CD8-positive, alpha-beta memory T cell (primary cell): ENCODE measurements at places on chromosomes 5 and 9. TPM values are rescaled to one million over a fixed set of nuclear protein-coding genes. Genes with fewer than 3 reads are reported as not detected.

- DNase-seq = no peak
These were observed 508.2 kb downstream of the CETN3 start for GRCh38 chr5:89901346-89901745.

- no peak for DNase-seq
These were observed 1327.1 kb downstream of the MAT2B start for GRCh38 chr5:164832516-164832915.

DNA sequence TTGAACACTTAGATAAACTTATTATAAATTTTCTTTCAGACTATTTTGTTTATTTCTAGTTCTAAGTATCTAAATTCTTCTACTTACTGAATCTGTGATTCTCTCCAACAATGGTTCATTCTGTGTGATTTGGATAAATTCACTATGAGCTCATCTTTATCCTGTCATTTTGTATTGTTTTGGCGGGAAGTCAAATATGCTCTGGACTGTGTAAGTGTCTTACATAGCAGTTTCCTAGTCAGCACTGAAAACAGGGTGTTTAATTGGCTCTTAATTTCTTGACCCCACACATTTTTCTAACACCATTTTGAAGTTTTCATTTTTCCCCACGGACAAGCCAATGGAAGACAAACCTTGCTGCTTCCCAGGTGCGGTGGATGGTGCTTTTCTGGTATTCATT, 207.0 kb upstream of the ACO1 start:
- DNase-seq = no peak

DNA sequence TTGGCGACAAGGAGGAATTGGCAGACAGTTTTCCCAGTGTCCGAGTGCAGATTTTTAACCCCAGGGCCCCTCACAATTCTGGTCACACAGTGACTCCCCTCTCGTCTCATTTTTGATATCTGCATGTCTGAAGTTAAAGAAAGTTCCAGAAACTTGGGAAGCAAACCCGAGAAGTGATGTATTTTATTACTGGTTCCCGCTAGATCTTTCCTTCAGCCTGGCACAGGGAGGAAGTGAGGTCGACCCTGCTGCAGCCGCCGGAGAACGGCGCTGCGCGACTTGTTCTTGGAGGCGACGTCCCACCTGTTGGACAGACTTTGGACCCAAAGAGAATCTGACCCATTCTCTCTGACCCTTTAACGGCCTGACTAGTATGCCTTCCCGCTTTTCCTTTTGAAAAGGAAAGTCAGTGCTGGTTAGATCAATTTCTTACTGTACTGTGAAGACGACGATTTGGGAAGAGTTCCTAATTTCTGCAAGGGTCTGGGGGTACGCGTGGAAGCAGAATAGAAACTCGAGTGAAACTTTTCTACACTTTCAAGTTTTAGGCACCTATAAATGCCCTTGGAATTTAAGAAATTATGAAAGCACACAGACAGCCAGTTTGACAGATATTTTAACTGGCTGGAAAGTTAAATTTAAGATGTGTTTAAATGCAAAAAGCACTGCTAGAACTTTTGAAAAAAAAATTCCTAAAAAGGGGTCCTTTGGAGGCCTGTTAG, 744 bp downstream of the OTULIN start:
- peak; percentile 17 for DNase-seq

GRCh38 chr5:109654455-109654854, 35.3 kb upstream of the MAN2A1 start:
- no peak for DNase-seq

DNA sequence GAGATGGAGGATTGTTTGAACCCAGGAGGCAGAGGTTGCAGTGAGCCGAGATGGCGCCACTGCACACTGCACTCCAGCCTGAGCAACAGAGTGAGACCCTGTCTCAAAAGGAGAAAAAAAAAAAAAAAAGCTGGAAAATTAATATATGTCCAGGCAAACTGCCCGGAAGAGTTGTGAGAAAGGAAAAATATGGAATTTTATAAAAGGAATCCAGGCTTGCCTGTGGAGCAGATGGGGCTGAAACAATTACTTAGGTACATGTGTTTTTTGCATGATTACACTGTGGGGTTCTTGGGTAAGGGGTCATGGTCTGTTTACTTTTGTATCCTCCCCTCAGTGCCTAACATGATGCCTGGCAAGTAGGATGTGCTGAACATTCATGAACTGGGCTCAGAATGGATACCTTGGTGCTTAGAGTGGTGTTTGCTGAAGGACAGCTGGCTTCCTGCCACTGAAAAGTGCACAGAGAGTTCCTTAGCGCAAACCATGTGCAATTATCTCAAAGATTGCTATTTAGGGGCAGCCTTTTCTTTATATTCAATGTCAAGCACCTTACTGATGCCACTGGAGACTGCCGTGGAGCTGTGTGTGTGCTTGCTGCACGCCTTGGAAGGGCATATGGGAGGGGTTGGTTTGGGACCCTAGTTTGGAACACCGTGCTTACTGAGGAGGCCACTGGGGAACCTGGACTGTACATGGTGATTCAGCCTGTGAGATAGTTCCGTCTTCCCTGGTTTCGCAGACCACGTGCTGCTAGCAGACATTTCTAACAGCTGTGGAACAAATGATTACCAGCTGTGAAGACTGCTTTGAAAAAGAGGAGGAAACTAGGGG, 78.4 kb downstream of the MAP1B start:
- no peak for DNase-seq

DNA sequence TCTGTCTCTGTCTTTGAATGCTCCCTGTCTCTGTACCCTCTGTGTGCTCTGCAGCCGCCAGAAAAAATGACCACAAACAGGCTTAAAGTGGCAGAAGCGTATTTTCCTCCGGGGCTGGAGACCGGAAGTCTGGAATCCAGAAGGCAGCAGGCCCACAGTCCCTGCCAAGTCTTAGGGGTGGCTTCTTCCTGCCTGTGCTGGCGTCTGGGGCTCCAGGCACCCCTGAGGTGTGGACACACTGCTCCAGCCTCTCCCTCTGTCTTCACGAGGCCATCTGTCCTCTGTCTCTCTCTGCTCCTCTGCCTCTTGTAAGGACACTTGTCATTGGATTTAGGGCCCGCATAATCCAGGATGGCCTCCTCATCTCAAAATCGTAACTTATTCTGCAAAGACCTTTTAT, 298.4 kb upstream of the IRX4 start:
- DNase-seq = no peak

DNA sequence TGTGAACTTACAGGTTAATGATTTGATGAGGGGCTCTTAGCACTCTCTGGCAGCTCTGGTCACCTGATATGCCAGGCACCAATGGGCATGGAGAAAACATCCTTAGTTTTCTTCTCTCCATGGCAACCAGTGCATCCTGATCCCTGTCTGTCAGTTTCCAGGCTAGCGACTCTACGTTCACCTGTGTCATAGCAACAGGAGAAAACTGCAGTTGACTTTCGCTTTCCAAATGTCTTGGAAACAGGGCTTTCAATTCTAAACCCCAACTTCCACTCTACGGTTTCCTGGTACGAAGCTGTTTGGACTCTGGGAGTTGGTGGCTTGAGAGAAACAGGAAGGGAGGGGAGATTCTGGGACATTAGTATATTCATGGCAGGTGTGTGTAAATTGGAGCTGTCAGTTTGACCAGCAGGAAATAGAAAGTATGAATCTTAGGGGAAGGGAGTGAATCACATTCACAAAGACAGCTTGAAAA, 74.4 kb downstream of the SLC28A3 start:
- DNase-seq = no peak

SLC23A1 gene
- total RNA-seq = not detected

- no peak for DNase-seq
These were observed 86.2 kb downstream of the GIN1 start for GRCh38 chr5:103033696-103034095.

- no peak for DNase-seq
These were observed 8.7 kb upstream of the MYOT start for GRCh38 chr5:137858954-137859353.

DNA sequence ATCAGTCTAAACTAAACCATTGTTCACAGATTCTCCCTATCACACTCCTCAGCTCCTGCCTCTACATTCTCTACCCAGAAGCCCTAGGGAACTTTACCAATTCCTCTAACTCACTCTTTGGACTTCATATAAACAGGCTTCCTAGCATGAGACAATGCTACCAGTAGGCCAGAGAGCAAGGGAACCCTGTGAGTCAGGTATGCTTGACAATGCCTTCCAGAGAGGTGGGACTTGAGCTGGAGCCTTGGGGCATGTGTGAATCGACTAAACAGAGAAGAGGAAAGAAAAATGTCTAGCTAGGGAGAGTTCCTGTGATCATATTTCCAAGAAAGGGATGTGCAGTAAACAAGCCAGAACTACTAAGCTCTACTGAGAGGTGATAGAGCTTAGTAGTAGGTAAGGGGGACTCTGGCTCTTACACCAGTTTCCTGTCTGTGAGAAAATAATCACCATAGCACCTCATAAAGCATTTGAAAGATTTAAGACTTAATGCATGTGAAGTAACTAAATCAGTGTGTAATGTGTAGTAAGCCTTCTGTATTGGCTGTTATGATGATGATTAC, 6.4 kb upstream of the RFK start:
- DNase-seq = no peak

AGXT2 gene
- total RNA-seq = not detected

DNA sequence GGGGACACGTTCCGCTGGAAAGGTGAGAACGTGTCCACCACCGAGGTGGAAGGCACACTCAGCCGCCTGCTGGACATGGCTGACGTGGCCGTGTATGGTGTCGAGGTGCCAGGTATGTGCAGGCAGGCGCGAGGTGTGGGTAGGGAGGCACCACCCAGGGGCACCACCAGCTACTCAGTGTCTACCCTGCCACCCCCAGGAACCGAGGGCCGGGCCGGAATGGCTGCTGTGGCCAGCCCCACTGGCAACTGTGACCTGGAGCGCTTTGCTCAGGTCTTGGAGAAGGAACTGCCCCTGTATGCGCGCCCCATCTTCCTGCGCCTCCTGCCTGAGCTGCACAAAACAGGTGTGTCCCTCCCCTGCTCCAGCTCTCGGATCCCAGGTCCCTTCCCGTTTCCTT, 15.1 kb downstream of the SLC27A4 start:
- DNase-seq = no peak

GRCh38 chr5:158450751-158451171, 591.8 kb upstream of the CLINT1 start:
- DNase-seq = no peak

GGTA1 gene
- not detected for total RNA-seq

DNA sequence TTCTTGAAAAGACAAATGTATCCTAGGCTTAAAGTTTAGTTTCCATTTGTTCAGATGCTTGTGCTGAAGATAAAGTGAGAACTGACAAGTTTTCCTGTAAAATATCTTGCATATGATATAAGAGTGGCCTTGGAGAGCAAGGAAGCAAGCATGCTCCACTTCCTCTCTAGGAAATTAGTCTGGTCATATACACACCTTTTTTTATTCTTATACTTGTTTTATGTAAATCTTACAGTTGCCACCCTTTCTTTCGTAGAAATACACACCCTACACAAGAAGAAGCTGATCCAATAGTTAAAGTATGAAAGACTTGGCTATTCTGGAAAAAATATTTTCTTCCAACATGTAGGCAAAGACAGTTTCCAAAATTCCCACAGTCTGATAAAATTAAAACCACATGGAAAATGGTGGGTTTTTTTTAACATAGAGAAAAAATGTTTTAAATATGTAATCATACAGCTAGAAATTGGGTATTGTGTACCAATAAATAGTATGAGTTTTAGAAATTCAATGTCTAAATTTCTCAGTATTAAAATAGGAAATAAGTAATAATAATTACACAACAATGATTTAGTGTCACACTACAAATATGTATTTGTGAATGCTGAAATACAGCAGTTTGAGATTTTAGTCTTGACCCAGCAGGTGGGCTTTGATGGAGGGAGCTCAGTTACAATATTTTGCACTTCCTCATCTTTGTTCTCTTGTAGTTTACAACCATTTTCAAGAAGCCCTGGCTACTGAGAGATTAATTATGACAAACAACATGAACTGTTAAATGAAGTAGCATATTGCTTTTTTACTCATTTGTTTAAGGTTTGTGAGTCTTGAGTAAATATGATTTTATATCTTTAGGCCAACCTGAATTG, 185.7 kb upstream of the GNA14 start:
- no peak for DNase-seq

DNA sequence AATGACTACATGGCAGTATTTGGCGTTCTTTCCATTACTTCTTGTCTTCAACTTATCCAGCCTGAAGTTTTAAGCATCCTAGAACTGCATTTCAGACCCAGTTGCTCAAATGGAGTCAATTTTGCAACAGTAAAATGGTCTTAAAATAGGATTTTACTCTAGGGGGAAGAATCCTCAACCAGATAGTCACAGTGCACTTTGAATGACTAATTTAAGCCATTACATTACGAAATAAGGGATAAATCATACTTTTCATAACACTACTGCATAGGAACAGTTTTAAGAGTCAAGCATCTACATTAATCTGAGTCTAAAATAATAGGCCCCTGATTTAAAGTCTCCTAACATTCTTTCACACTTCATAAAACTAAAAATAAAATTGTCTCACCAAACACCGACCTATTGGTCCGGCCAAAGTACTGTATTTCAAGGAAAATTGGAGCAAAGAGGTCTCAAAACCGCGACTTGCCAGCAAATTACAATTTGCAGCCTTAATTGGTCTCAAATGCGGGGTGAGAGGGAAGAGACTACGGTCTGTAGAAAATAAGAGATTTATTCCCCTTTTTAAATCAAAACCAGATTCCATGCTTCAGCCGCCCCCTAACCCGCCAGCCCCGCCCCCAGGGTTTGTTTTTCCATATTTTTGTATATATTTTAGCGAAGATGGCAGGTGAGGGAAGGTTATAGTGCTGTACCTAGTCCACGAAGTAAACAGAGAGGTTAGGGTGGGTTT, 1.2 kb upstream of the SMARCA2 start:
- no peak for DNase-seq

CLIC3 gene
- 3.4 TPM for total RNA-seq
